ENCODE measurements at places on chromosomes 11 and 22. TPM values are rescaled to one million over a fixed set of nuclear protein-coding genes. Genes with fewer than 3 reads are reported as not detected.
A peak's percentile ranks its signal among the peaks of the same experiment; 100 is the strongest.

Gene PPP1CA
- 338 TPM for total RNA-seq

Gene C11orf97
- total RNA-seq = not detected

- no peaks in the 10 kb centered on the region for H3K36me3 ChIP-seq
- H3K4me3 ChIP-seq = peak overlapping the region; percentile 76
- H3K27me3 ChIP-seq = no peaks in the 10 kb centered on the region
- no peak overlapping the region for H3K27ac ChIP-seq
Observed at GRCh38 chr11:63767267-63767564, 1.4 kb downstream of the ZFTA start.

DNA sequence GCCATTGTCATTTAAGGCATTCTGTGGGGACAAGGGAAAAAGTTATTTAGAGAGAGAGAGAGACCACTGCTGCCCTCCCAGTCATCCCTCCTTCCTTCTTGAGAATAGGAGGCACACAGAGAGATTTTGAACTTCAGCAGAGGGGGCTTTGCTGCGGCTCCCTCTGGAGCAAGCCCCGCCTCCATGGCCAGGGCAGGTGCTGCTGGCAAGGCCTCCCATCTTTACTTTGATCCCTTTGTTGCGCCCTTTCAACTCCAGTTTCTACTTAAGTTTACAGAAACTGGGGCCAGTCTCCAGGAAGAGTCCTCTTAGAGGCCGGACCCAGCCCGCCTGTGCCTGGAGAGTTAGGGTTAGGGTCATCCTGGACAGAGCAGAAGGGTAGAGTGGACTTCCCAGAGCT is 4.4 kb downstream of the OR8B8 start:
- H3K4me3 ChIP-seq = no peak overlapping the region
- H3K27me3 ChIP-seq = no peaks in the 10 kb centered on the region
- no peaks in the 10 kb centered on the region for H3K4me1 ChIP-seq
- DNase-seq = no peak
- no peaks in the 10 kb centered on the region for H3K36me3 ChIP-seq

GRCh38 chr11:14386895-14387480 is 28.0 kb upstream of the RRAS2 start:
- H3K4me1 ChIP-seq = no peaks in the 10 kb centered on the region
- DNase-seq = no peak

- no peaks in the 10 kb centered on the region for H3K4me1 ChIP-seq
- H3K27ac ChIP-seq = no peak overlapping the region
- no peak for DNase-seq
- H3K27me3 ChIP-seq = no peaks in the 10 kb centered on the region
Observed at GRCh38 chr11:9691865-9692264, 28.0 kb downstream of the SWAP70 start.

DNA sequence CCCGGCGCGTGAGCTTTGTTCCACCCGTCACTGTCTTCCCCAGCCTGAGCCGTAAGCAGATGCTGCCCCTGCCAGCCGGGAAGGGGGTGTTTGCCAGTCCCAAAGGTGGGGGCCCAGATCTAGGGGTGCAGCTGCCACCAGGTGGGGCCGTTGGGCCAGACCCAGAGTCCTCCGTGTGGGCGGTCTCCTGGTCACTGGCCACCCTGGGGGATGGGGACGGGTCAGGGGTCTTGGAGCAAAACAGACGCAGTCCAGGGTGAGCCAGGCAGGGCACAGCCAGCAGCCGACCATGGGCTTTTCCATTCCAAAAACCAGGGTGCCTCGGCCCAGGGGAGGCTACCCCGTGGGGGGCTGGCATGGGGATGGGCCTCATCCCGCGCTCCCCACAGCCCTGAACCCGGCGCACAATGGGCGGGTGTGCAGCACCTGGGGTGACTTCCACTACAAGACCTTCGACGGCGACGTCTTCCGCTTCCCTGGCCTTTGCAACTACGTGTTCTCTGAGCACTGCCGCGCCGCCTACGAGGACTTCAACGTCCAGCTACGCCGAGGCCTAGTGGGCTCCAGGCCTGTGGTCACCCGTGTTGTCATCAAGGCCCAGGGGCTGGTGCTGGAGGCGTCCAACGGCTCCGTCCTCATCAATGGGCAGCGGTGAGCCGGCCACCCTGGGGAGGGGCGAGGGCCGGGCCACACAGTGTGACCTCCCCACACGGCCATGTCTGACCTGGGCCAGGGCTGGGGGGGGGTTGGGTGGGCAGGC is 3.5 kb downstream of the MUC5B start:
- H3K27me3 ChIP-seq = no peaks in the 10 kb centered on the region
- H3K36me3 ChIP-seq = no peaks in the 10 kb centered on the region
- no peaks in the 10 kb centered on the region for H3K4me1 ChIP-seq
- no peak overlapping the region for H3K27ac ChIP-seq
- no peak for DNase-seq

DNA sequence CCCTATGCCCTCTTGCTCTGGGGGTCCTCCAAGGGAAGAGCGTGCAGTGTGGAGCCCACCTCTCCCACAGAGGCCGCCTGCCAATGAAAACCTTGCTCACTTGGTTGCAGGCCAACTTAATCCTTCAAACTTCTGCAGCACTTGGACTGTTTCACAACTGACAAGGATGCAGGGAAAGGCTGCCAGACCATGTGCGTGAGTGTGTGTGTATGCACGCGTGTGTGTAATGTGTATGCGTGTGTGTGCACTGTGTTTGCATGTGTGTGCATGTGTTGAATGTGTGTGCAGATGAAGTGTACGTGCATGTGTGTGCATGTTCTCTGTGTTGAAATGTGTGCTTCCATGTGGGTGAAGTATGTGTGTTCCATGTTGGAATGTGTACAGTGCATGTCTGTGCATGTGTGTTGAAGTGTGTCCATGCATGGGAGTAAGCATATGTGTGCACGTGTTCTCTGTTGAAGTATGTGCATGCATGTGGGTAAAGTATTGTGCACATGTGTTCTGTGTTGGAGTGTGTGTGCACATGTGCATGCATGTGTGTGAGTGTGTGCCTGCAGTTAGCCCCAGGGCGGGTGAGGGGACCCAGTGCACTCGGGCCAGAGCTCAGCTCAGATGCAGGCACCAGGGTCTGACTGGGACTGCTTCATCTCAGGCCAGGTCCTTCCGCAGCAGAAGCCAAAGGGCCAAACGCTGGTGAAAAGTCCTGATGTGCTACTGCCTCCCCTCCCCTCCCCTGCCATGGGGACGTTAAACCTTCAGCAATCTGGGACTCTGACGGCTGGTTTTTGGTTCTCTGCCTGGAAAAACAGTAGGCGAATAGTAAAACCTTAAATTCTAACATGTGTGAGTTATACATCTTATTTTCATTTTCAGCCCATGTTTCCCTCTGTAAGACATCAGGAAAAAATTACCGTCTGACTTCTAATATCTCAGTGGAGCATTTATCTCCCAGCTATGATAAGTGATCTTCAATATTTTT is 72.0 kb downstream of the FLI1 start:
- H3K27ac ChIP-seq = no peak overlapping the region
- H3K4me1 ChIP-seq = no peaks in the 10 kb centered on the region
- H3K27me3 ChIP-seq = no peaks in the 10 kb centered on the region
- no peak for DNase-seq

DNA sequence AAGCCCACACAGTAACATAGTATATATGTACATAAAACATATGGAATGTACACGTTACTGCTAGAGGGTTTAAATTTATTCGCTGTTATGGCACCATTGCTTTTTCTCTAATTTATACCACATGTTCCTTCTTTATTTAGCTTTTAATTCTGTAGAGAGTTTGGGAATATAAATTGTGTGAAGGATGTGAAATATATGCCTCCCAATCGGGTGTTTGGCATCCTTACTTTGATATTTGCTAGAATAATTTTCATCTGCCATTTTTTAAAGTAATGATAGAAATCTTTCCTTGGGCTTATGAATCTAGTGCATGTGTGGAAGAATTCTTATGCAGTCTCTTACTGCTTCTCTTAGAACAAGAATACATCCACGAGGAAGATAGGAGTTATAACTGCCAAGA is 509.8 kb upstream of the RAG2 start:
- no peaks in the 10 kb centered on the region for H3K4me1 ChIP-seq
- DNase-seq = no peak
- no peaks in the 10 kb centered on the region for H3K36me3 ChIP-seq
- no peaks in the 10 kb centered on the region for H3K27me3 ChIP-seq
- no peak overlapping the region for H3K27ac ChIP-seq

DNA sequence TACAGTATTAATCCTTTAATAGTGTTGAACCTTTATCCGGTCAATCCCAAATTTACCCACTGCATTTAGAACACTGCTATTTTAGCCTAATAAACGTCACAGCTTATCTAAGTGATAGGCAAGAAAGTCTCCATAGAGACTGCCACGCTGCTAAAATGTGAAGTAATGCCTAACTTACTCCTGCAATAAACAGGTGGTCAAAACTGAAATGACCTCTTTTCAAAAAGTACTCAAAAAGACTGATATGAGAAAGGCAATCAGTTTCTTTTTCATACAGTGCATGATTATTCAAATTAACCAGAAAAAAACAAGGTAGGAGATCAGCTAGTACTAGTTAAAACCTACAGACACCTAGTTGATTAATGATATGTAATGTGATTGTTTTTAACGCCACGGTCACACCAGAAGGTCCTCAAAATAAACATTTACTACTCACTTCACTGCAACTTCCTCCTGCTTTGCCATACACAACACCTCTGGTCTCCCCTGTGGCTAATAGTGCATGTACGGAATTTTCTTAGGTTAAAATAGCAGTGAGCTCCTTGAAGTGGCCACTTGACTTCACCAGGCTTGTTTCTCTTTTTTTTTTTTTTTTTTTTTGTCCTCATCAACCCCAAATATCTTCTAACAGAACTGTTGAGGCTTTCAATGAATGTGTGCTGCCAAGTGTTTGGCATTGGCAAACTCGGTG is 8.8 kb downstream of the ATP5MG start:
- H3K27ac ChIP-seq = no peak overlapping the region
- H3K4me1 ChIP-seq = peaks cover 1% of the 10 kb centered on the region
- no peak for DNase-seq

DNA sequence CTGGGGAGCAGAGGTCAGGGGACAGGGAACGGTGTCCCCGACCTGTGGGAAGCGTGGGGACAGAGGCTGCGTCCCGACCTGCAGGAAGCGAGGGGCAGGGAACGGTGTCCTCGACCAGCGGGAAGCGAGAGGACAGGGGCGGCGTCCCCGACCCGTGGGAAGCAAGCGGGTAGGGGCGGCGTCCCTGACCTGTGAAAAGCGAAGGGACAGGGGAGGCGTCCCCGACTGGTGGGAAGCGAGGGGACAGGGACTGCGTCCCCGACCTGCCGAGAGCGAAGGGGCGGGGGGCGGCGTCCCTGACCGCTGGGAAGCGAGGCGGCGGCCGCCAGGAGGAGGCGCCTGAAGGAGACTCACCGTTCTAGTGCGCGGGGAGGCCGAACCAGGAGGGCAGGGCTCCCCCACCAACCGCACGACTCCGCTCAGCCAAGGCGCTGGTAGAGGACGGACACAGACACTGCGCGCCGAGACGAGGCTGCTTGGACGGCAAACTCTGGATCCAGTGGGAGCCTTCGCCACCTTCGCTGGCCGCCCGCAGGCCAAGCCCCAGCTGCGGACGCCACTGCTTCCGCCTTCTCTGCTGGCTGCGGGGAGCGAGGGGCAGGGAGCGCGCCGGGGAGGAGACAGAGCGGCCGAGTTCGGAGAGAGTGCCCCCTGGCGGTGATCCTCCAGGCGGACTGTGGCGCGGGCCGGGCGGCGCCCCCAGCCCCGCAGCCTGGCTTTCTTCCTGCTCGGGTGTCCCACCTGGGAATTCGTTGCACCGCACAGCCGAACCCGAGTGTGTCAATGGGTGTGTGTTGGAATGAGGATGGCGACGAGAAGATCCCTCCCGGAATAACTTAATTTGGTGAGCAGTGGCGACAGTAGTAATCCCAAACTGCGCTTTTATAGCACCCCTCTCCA is at the start of gene TRAF6:
TRAF6 (minus strand) TSS at position 579 of the 900 bp plus-strand sequence. CDS start 8,757 bp downstream, outside the sequence.
- peaks cover 26% of the 10 kb centered on the region for H3K4me1 ChIP-seq
- H3K36me3 ChIP-seq = no peaks in the 10 kb centered on the region
- no peaks in the 10 kb centered on the region for H3K27me3 ChIP-seq
- peak within 1 kb of the TSS; percentile 82 for H3K27ac ChIP-seq
- peak within 1 kb of the TSS; percentile 83 for H3K4me3 ChIP-seq

GRCh38 chr11:66920978-66921784 is 37.0 kb downstream of the PC start:
- no peaks in the 10 kb centered on the region for H3K4me1 ChIP-seq
- no peaks in the 10 kb centered on the region for H3K27me3 ChIP-seq
- no peak for DNase-seq
- no peaks in the 10 kb centered on the region for H3K36me3 ChIP-seq
- H3K27ac ChIP-seq = peak overlapping the region; percentile 39
- H3K4me3 ChIP-seq = no peak overlapping the region

DNA sequence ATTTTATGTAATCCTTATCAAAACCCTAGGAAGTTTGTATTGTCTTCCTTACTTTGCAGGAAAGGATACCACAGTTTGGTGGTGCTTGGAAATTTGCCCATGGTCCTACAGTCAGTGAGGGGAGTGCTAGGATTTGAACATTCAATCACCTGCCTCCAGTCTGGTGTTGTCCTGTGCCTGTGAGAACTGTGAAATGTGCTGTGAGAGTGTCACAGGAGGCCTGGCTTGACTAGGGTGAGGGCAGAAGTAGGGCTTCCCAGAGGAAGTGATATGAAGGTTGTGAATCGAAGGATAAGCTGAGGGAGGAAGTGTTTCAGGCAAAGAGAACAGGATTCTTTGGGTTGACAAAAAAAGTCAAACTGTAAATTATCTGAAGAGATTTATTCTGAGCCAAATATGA is 424.4 kb downstream of the TMEM135 start:
- H3K27me3 ChIP-seq = no peaks in the 10 kb centered on the region
- H3K4me3 ChIP-seq = no peak overlapping the region
- DNase-seq = no peak
- H3K36me3 ChIP-seq = no peaks in the 10 kb centered on the region
- no peak overlapping the region for H3K27ac ChIP-seq

GRCh38 chr22:38572065-38572464 is 2.1 kb upstream of the DMC1 start:
- DNase-seq = no peak
- no peak overlapping the region for H3K4me3 ChIP-seq
- no peak overlapping the region for H3K27ac ChIP-seq
- H3K4me1 ChIP-seq = peaks cover 15% of the 10 kb centered on the region

DNA sequence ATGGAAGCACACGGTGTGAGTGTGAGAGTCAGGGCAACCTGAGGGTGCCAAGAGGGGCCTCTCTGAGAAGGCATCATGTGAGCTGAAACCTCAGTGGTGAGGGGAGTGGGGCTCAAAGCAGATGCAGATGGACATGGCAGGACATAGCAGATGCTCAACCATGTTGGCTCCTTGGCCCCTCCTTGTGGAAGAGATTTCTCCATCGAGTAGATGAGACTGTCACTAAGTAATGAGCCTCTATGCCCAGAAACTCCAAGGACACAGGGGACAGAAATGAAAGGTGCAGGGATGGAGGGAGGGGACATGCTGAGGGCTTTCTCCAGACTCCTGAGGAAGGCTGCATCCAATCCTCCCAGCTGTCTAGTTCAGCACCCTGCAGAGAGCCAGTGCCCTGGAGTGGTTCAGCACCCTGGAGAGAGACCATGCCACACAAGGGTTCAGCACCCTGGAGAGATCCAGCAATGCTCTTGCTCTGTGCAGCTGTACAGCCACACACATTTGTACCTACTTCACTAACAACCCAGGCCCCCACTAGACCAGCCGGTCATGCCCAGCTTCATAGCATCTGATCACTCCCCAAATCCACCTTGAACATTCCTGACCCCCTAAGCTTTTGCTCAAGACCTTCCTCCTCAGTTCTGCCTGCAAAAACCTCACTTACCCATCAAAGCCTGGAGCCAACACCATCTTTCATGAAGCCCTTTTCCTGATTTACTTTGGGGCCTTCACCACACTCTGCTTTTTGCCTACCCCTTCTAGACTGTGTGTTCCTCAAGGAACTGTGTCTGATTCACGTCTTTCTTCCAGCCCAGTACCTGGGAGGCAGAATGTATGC is 252.0 kb downstream of the CTTN start:
- no peaks in the 10 kb centered on the region for H3K27me3 ChIP-seq
- no peak for DNase-seq
- no peak overlapping the region for H3K4me3 ChIP-seq
- H3K27ac ChIP-seq = no peak overlapping the region
- no peaks in the 10 kb centered on the region for H3K4me1 ChIP-seq

Data from CD8-positive, alpha-beta memory T cell (primary cell).